ENCODE measurements at places on chromosomes 4 and X.

DNA sequence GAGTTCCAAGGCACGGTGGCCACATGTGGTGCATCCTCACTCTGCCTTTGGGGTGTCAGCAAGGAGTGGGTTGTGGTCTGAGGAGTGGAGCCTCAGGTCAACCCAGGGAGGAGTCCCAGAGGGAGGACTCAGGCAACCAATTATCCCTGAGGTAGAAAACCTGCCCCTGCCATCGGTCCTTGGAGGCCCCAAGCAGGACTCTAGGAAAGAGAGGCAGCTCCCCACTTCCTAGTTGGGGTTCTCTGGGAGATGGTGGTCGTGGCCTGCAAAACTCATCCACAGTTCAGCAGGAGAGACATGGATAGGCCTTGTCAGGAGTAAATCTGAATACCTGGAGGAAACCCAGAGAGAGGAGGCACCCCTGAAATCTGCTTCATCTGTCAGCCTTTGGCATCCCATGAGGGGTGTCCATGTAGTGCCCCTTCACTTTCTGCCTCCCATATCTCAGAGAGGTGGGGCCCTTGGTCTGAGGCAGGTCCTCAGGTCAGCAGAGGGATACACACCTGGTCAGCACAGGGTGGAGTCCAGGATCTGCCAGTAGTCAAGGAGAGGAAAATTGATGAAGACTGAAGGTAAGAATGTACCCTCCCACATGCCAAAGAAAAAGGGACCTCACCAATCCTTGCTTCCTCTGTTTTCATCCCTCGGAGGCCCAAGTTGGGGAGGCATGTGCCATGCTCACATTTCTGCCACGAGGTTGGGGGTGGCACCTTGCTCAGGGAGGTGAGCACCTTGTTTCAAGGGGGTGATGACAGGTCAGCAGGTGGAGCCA, 1.6 kb downstream of the MAGEA11 start:
- no peak for DNase-seq

GRCh38 chr4:93217431-93217830, 611.1 kb upstream of the ATOH1 start:
- DNase-seq = no peak

DNA sequence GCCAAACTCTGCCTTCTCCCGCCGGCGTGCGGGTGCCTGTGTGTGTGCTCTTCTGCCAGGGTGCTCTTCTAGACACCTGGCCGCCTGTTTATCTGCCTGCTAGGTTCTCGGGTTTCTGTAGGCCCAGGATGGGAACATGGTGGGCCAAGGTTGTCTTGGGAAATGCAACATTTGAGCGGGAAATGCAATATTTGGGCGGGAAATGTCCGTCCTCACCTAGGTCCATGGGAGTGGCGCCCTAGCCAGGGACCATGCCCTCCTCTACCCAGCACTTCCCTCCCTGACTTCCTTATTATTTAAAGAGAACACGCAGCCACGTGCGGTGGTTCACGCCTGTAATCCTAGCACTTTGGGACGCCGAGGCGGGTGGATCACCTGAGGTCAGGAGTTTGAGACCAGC, 392.6 kb downstream of the FAT4 start:
- DNase-seq = no peak

DNA sequence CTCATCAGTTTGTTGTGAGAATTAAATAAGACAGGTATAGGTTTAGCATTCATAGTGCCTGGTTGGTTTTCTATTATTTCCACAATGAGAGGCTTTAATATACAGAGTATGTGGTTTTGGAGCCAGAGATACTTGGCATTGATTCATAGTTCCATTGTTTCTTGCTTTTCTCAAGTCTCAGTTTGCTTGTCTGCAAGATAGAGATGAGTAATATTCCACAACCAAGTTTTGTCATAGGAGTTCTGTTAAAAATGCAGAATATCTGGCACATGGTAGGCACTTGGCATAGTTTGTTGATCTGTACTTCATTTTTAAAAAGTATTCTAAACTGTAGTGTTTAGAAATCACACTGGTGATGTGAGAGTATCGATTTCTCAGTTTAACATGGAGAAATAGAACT, 37.5 kb upstream of the EDA2R start:
- DNase-seq = no peak

GRCh38 chr4:138404251-138404650, 162.1 kb upstream of the SLC7A11 start:
- no peak for DNase-seq

DNA sequence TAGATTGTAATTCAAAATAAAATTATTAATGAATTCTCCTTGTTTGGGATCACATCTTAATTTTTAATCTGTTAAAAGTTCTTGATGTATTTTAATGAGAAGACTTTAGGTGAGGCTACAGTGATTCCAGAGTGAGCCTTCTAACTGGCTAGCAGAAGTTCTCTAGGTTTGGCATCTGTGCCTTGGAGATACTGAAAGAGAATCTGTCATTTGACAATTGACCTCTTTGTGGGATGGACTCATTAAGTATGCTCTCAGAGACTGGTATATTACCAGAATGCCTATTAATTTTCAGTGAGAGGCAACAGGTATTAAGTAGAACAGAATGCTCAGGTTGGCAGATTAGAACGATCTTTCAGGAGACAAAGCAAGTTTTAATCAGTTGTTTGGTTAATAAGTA, 10.2 kb downstream of the CCNG2 start:
- DNase-seq = no peak

DNA sequence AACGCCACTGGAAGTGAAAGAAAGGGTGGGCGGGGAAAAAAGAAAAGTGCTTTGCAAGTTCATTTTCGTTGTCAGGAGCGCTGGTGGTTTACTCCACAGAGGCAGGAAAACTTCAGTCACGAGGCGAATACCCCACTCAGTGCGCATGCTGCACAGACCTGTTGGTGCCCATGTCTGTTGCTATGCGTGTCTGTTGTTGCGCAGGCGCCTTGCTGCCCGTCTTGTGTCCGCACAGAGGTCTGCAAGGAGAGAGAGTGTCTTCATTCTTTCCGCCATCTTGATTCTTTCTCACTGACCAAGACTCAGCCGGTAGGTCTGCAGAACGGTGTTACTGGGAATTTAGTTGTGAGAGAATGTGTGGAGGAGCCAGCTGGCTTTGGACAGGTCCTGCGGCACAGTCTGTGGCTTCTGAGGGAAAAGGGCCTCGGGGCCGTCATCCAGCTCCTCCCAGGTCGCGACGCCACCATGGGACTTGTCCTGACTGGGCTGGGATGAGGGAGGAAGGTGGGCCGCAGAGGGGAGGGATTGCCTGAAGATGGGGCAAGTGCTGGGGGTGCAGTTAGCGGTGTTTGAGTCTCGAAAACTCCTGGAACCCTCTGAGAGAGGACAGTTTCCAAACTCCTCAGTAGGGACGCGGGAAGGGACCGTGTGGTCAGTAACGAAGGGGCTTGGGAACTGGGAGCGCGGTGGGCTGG, at the start of gene PAGE2:
PAGE2 (plus strand) TSS at position 224 of the 695 bp plus-strand sequence. CDS start 1,003 bp downstream, outside the sequence.
- DNase-seq = no peak

DNA sequence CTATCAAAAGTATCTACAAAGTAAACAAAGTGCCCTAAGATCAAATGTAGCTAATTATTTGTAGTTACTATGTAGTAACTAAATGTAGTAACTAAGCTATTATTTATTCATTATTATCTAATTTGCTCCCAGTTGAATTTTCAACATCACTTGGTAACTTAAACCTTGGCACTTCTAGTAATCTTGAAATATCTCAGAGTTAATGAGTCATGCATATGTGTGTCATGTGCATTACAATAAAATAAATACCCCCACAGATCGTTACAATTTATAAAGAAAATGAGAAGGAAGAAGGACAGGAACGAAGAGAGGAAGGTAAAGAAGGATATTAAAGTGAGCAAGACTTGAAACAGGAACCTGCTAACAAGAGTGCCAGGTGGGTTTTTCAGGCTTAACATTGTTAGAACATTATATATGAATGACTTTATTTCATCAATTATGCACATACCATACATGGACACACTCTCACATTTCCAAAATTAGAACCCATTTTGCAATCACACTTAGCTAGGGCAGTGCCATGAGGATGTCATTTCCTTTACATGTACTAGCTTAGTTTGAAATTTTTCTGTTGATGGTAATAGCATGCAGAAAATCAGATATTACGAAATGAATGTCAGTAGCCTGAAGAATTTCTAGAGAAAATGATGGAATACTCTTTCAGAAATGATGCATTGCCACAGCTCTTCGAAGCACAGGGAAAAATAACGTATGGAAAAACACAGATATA, 1670.4 kb upstream of the AGA start:
- no peak for DNase-seq

DNA sequence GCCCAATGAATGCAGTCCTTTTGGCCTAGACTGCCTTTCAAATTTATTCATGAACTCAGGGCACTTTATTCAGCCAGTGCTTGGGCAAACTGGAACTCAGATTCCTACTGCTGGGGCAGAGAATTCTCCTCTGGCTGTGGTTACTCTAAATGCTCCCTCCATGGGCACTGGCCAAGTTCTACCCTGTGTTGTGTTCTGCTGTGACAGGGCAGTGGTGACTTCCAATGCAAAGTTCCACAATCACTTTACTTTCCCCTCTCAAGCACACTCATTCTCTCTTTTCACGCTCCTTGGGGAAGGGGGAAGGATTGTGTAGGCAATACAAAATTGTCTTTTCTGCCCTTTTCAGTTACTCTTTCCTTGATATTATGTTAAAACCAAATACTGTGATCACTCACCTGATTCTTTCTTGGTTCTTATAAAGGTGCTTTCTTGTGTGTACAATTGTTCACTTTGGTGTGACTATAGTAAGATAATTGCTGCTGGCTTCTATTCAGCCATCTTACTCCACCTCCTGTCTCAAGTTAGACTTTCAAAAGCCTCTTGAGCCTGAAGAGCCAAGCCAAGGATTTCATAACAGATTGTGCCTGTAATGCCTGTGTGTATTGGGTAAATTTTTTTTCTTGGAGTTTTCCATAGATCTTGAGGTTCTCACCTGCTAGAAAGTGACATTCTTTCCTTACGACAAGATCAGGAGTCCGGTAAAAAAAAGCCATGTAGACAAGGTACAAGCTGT, 1078.6 kb downstream of the FAM133A start:
- no peak for DNase-seq

- no peak for DNase-seq
These were observed 75.6 kb downstream of the BMP3 start for GRCh38 chr4:81106150-81106549.

- DNase-seq = no peak
These were observed 145.1 kb upstream of the ARHGEF9 start for GRCh38 chrX:63930140-63930539.

- no peak for DNase-seq
These were observed 511.4 kb upstream of the ARX start for GRCh38 chrX:25527156-25527555.
